AG08395 (cell line): ENCODE measurements at places on chromosomes 12 and 14.

- peak; percentile 20 for DNase-seq
These were observed 844 bp downstream of the GLTP start for GRCh38 chr12:109879351-109880042.

GRCh38 chr12:93174048-93174447 lies 203.7 kb upstream of the NUDT4 start:
- peak; percentile 41 for DNase-seq

DNA sequence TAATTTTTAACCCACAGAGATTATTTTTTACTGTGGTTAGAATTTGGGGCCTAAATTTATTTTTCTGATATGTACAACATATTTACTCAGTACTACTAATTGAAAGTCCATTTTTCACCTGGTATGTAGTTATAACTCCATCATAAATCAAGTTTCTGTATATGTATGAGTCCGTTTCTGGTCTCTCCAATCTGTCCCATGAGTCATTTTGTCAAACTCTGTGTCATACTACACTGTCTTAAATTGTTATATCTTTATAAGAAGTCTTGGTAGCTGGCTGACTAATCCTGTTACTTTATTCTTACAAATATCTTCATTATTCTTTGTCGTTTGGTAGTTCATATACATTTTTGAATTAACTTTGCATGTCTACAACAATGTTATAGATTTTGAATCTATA lies 344.0 kb downstream of the PDZRN4 start:
- DNase-seq, result no peak

DNA sequence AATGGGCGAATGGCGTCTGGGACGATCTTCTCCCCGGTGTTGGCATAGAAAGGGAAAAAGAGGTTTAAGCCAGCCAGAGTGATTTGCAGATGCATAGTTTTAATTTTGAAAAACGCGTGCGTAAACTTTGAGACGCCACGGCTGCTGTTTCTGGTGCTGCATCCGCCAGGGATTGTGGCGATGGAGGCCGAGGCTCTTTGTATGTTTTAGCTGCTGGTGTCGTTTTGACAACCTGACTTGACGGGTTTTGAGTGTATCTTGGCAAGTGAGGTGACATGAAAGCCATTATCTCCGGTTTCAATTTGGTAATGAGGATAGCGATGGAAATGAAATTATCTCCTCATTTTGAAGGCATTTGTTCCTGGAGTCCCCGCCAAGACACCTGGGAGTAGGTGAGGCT lies 1.6 kb downstream of the PTGDR start:
- no peak for DNase-seq

DNA sequence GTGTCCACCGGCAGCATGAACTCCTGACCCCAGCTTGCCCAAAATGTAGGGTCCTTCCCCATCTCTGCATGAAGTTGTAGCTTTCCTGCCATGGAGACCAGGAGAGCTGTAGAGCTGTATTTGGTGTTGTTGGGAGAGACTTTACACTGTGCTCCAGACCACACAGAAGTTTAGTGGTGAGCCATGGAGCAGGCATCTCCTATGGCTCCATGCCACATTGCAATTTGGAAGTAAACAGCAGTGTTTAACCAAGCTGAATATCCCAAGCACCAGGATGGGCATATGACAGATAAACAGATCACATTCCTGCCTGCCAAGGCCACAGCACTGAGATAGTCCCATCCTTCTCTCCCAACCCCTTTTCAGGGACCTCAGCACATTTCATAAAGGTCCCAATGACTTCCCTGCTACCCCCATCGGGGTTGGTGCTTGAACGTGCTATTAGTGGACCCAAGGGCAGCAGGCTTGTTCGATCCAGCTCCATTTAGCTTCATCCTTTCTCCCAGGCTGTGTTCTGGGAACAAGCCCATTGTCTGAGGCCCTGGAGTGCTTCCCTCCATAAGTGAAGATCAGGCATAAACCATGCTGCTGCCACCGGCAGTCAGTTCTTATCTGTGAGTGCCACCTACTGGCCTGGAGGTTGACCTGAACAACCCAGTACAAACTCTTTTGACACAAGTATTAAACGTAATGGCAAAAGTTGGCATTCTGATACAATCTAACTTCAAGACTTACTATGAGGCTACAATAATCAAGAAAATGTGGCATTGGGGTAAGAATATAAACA lies 172.3 kb upstream of the ATXN7L3B start:
- DNase-seq, result peak; percentile 55

DNA sequence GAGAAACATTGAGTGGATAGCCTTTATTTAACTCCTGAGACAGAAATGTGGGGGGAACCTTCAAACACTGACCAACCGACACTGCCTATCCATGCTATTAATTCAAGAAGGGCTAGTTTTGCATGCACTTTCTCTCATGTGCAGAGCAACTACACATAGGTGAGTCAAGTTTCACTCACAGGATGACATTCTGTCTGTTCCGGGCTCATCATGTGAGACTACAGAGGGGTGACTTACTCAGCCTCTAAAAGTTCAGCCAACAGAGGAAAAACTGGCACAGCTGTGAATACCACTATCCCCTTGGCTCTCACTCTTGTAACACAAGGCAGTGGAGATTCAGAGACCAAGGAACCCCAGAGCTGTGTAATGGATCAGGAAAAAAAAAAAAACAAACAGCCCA lies 13.3 kb downstream of the BEST3 start:
- DNase-seq, result peak; percentile 36

DNA sequence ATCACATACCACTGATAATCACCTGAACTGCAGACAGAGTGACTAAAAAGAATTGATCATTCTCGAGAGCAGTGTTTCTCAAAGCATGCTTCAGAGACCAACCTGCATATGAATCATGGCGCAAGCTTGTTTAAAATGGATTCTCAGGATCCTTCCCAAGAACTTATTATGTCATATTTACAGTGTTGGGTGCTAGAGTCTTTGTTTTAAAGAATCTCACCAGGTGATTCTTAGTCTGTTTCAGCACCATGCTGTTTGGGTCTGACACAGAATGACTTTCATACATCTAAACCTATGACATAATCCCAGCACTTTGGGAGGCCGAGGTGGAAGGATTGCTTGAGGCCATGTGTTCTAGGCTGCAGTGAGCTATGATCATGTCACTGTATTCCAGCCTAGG lies 31.3 kb upstream of the SSPN start:
- DNase-seq, result no peak

DNA sequence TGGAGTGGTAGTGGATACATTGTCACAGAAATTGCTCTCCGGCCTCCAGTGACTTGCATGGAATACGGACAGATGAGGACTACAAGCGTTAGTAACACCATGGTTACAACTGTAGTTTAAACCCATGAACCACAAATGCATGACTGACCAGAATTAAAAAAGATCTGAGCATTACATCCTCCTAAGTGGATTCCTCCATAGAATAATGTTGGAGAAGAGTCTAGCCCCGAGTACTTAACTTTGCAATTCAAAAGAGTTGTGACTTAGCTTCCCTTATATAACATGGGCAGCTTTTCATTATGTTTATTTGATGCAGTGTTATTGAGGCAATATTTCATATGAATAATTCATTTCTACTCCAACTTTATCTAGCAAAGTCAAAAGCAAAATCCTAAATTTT lies 457.2 kb upstream of the TMPO start:
- DNase-seq, result no peak

GRCh38 chr12:24201258-24201970 lies 251.9 kb upstream of the SOX5 start:
- DNase-seq, result no peak

DNA sequence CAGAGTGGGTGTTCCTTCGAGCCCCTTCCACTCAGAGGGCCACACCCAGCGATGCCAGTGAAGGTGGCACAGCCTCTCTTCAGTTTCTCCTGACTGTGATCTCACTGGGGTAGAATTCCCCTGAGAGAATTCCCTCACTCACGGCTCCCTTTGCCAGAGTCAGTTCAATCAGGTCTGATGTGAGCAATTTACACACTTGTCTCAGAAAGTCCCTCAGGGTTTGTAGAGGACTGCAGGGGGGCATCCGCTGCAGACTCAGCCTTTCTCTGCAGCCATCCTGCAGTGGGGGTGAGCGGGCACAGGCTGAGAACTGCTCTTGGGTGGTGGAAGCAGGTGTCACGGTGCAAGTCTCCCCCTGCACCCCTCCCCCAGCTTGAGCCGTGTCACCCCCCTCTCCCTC lies 205.4 kb upstream of the PRMT8 start:
- no peak for DNase-seq

DNA sequence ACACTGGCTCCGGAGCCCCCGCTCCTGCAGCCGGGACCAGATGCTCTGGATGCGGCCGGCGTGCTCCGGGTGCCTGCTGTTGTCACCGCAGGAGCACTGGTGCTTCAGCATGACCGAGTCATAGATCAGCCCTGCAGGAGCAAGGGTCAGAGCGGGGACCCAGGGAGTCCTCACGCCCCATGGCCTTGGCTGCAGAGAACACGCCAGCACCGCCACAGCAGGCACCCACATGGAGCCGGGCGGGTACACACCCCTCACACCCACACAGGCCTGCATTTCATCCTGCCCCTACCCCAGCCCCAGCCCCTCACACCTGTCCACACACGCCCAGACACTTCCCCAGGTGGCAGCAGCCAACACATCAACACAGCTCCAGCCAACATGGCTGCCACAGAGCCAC lies 18.8 kb downstream of the SLC48A1 start:
- DNase-seq, result no peak

GRCh38 chr12:83827193-83827592 lies 1085.4 kb downstream of the SLC6A15 start:
- no peak for DNase-seq

DNA sequence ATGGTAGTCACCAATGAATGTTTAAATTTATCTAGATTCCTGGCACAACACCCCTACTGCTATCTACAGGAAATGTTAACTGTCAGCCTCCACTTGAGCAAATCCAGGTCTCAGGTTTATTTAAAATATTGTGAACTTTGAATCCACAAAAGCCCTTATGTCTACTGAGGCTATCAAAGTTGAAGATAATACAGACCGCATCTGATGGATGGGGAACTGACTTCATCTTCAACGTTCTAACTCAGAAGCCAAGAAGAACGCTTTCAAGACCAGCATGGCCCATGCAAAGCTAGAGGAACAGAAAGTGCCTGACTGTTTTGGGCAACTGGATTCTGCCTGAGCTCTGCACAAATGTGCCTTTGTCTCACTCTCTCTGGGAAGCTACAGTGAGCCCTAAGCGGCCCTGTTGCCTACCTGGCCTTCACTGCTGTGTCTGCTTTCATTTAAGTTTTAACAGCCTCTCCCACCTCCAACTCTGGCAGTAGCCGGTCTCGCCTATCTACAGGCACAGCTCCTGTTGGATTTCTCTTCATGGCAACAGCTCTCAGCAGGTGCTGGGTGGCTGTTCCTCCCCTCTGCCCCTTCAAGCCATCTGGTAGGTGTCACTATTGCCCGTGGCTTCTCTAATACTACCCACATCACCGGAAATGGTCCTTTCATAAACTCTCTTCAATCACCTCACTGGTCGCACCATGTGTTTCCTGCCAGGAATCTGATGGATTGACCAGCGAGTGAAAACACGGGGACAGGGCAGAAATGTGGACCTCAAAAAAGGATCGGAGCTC lies 112.1 kb upstream of the OVCH1 start:
- DNase-seq, result no peak

DNA sequence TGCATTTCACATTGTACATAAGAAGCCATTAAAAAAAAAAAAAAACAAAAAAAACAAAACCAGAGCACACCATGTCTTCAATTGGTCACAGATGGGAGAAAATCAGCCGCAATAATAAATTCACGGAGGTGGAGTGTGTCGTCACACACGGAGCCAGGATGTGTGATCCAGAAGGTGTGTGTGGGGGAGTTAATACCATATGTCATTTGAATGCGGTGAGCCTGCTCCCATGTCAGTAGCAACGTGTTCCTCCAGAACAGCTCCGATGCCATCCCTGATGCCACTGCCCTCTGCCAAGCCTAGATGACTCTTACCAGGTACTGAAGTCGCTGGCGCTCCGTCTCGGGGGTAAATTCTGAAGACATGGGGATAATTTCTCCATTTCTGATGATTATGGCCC lies 197.8 kb downstream of the PPM1H start:
- DNase-seq, result no peak

- DNase-seq, result peak; percentile 63
These were observed 11.3 kb upstream of the SLC38A2 start for GRCh38 chr12:46383654-46384450.

DNA sequence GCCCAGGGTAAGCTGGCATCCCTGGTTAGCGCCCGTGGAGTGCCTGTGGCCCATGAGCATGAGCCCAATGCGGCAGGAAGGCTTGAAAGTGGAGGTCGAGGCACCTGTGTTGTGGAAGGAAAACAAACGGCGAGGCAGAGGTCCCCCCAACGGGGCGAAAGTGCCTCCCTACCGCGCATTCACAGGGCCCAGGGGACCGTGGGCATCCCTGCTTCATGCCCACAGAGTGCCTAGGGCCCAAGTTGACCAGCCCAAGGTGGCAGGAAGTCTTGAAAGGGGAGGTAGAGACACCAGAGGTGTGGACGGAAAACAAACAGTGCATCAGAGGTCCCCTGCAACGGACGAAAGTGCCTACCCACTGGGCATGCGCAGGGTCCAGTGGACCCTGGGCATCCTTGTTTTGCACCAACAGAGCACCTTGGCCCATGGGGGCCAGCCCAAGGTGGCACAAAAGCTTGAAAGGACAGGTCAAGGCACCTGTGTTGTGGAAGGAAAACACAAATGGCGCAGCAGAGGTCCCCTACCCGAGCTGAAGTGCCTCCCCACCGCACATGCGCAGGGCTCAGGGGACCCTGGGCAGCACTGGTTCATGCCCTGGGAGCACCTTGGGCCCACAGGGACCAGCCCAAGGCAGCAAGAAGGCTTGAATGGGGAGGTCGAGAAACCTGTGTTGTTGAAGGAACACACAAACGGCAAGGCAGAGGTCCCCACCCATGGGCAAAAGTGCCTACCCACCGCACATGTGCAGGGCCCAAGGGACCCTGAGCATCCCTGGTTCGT lies 377.5 kb downstream of the ALG10 start:
- DNase-seq, result no peak

DNA sequence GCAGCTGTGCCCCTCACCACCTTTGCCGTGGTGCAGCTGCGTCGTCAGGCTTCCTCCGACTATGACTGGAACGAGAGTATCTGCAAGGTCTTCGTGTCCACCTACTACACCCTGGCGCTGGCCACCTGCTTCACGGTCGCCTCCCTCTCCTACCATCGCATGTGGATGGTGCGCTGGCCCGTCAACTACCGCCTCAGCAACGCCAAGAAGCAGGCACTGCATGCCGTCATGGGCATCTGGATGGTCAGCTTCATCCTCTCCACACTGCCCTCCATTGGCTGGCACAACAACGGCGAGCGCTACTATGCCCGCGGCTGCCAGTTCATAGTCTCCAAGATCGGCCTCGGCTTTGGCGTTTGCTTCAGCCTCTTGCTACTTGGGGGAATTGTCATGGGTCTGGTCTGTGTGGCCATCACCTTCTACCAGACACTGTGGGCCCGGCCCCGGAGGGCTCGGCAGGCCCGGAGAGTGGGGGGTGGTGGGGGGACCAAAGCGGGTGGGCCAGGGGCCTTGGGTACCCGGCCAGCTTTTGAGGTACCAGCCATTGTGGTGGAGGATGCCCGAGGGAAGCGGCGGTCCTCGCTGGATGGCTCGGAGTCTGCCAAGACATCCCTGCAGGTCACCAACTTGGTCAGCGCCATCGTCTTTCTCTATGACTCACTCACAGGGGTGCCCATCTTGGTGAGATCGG lies 2.6 kb downstream of the GPR162 start:
- DNase-seq, result no peak

GRCh38 chr14:49876563-49877127 lies 16.2 kb upstream of the ARF6 start:
- no peak for DNase-seq
